Memory B cell (primary cell): ENCODE measurements at places on chromosomes 11 and 22.
A peak's percentile ranks its signal among the peaks of the same experiment; 100 is the strongest.

DNA sequence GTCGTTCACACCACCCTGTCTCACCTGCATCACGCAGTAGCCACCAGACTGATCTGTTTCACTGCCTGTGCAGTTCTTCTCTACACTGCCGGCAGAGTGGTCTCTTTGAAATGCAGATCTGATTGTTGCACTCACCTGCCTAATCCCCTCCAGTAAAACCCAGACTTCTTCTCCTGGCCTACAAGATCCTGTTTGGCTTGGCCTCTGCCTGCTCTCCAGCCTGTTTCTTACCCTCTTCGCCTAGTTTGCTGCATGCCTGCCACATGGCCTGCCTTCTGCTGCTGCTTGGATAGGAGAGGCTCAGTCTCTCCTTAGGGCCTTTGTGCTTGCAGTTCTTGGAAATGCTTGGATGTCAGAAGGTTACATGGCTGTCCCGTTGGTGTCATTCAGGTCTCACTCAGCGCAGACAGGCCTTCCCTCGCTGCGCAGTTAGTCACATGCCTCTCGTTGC, 42.0 kb downstream of the PACS1 start:
- no peak for DNase-seq

DNA sequence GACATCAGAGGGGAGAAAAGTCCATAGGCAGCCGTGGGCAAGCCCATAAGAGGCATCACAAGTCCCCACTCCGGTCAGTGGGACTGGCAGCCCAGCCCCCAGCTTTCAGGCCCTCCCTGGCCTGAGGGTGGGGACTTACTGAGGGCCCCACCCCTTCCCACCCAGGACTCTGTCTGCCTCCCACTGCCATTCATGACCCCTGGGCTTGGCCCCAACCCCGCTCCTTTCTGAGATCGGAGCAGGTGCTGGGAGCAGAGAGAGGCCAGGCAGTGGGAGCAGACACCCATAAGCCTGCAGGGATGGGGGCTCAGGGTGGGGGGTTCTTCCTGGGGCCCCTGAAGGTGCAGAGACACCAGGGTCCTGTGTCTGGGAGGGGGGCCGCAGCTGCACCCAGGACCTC, 5.1 kb downstream of the UPK2 start:
- no peak for DNase-seq

- DNase-seq: no peak
Observed at GRCh38 chr11:110785398-110785797, 73.2 kb upstream of the ARHGAP20 start.

DNA sequence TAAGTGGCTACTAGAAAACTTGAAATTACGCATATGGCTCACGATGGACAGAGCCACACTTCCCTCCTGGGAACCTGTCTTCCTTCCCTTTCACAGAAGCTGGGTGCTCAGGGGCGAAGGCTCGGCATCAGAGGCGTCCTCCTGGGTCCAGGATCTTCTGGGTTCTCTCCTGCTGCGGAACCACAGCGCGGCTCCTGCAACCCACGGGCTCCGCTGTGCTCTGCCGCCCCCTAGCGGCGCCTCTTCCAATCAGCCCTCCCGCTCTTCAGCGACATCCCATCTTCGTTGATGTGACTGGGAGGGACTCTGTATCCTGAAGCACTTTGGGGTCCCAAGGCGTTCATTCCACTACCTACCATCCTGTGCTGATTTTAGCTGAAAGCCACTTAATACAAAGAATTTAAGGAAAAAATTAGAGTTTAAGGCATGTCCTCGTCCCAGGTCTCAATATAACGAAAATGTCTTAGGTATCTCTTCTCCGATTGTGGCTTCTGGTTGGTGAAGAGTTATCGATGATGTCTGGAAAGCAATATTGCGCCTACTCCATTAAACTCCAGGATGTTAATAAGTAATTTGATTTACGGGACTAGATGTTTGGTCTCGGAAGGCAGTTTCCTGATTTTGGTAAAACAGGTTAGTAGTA, 14.8 kb upstream of the RPS3 start:
- peak; percentile 75 for DNase-seq

DNA sequence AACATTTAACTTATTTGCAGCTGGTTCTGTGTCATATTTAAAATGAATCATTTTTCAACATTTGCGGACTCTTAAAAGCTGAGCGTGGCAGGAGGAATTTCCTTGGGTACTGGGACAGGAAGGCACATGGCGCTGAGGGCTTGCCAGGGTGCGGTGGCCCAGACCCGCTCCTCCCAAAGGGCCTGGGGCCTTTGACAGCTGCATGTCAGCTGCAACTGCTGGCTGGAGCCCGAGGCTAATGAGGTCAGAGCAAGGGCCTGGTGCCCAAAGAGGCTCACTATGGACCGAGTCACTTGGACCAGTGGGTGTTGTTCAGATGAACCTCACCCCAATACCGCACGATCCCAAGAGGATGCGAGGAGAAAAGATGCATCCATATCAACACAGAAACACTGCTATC, 326.9 kb downstream of the CTTN start:
- DNase-seq: no peak

- DNase-seq: no peak
Observed at GRCh38 chr11:79486242-79486984, 45.6 kb upstream of the TENM4 start.

- DNase-seq: no peak
Observed at GRCh38 chr22:35322893-35323292, 23.2 kb downstream of the TOM1 start.

DNA sequence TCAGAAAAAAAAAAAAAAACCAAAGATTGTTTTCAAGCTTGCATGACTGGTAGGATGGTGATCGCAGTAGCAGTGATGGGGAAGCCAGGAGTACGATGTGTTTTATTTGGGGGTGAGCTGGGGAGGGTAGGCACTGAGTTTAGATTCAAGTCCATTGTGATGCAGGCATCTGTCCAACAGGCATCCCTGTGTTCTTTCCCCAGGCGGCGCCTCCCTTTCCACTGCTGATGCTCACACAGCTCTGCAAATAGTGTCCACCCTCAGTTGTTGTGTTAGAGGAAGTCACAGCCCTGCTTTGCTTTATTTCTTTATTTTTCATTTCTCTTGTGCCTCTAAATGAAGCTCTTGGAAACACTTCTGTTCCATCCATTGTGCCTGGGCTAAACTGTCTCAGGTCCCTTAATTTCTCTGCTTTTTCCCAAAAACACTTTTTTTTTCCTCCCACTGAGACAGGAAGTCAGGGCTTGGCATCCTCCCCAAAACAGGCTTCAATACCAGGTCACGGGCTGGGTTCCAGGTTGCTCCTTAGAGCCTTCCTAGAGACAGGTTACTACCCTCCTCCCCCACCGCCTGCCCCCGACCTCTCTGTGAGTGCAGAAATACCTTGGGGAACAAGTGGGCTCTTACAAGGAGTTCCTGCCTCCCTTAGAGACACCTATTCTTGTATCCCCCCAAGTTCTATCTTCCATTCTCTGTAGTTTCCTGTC, 38.6 kb upstream of the HSPA8 start:
- no peak for DNase-seq

GRCh38 chr11:116544721-116545120, 228.1 kb downstream of the BUD13 start:
- no peak for DNase-seq

GRCh38 chr11:100805506-100806199, 118.6 kb downstream of the ARHGAP42 start:
- no peak for DNase-seq

DNA sequence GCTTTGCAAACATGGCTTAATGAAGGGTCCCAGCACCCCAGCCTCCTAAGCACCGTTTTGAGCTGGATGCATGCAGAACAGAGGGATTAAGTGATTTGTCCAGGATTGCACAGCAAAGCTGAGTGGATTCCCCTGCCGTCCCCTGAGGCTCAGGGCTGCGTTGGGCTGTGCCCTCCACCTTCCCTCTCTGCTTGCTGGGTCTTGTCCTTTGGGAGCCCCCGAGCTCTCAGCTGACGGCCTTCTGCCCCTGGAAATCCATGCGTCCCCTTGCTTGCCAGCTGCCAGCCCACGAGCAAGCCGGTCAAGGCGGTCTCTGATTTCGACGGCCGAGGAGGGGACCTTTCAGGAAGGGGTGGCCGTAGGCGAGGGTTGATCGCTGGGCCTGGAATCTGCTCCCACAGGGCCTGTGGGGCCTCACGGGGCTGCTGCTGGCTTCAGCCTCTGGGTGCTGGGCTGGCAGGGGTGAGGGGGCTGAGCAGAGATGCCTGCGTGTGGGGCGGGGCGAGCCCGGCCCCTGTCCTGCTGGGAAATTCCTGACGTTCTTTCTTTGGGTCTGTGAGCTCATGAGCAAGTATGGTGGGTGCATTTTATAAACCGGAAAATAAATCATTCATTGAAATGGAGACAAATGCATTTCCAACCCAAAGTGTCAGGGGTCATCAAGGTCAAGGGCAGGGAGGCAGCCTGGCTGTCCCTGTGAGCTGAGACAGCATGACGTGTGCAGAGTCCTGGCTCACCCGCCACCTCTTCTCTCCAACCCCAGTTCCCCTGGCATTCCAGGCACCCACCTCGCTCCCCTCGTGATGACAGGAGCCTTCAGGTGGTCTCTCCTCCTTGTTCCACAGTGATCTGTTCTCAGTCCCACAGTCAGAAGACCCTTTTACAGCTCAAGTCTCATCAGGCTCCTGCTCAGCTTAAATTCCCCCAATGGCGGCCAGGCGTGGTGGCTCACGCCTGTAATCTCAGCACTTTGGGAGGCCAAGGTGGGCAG, 28.1 kb downstream of the FGF4 start:
- DNase-seq: no peak

GRCh38 chr11:43789700-43790443, 90.8 kb upstream of the ALKBH3 start:
- DNase-seq: no peak

DNA sequence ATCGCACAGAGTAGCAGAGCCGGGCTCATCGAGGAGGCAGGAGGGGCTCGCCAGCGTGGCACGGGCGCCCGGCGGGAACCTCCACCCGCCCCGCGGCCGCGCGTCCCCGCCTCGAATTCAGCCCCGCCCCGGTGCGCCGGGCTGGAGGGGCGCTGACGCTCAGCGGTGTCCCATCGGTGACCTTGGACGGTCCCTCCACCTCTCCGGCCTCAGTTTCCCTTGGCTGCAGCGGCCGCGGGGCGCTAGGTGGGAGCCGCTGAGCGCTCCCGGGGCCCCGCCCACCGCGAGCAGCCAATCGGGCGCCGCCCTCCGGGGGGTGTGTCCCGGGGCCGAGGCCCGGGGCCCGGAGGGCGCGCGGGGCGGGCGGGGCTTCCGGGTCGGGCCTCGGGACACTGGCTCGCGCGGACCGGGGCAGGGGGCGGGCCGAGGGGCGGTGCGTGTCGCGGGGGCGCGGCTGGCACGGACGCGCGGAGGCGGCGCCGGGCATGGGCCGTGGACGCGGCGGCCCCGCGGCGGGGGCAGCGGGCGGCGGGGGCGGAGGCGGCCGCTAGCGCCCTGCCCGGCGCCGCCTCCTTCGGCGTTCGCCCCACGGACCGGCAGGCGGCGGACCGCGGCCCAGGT, at the start of gene PPARA:
Gene PPARA, plus strand, starts transcription at position 493 of the 621 bp plus-strand sequence. CDS start 47,858 bp downstream, outside the sequence.
- DNase-seq: peak; percentile 83

- no peak for DNase-seq
Observed at GRCh38 chr11:1781593-1781975, 17.9 kb upstream of the CTSD start.

GRCh38 chr22:42190274-42190673, 59.7 kb upstream of the CYP2D6 start:
- no peak for DNase-seq

DNA sequence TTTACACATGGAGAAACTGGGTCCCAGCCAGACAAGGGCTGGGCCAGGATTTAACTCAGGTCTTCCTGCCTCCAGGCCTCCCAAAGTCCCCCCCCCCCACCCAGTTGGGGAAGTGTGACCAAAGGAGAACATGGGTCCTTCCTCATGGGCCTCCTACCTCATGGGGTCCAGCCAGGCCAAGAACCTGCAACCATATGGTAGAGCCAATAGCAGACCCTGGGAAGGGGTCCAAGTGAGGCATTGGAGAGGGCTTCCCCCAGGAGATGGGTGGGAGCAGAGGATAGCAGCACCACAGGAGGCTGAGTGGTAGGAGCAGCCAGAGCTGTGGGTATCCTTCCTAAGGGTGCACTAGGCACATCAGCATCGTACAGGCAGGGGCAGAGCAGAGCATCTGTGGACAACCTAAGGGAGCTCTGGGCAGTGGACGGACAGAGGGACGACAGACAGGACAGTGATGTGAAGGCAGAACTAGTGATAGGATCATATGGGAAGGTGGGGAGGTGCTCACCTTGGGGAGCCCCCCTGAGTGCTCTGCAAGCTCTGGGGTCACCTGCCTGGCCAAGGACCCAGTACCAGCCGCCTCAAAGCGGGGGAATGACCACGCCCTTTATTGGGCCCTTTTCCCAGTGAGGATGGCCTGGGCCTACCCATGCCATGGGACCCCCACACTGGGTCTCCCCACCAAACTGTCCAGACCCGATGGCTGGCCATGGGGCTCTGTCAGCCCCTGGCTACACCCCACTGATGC, 4.5 kb downstream of the ARVCF start:
- no peak for DNase-seq

DNA sequence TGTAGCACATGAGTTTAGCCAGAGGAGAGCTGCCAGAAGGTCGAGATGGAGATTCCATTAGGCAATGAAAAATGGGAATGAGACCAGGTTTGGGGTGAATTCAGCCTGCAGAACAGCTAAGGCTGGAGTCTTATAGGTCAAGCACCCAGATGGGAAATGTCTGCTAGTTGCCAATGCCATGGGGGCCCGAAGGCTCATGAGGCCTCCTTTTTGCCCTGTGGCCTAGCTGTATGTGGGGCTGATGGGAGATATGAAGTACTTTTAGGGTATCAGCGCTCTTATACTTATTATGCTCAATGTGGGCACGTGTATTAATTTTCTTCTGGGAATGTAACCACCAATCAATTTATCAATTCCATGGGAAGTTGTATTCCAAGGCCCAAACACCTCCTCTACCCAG, 8.7 kb downstream of the PPFIBP2 start:
- no peak for DNase-seq

- DNase-seq: no peak
Observed at GRCh38 chr11:45045683-45046471, 95.2 kb upstream of the TP53I11 start.

DNA sequence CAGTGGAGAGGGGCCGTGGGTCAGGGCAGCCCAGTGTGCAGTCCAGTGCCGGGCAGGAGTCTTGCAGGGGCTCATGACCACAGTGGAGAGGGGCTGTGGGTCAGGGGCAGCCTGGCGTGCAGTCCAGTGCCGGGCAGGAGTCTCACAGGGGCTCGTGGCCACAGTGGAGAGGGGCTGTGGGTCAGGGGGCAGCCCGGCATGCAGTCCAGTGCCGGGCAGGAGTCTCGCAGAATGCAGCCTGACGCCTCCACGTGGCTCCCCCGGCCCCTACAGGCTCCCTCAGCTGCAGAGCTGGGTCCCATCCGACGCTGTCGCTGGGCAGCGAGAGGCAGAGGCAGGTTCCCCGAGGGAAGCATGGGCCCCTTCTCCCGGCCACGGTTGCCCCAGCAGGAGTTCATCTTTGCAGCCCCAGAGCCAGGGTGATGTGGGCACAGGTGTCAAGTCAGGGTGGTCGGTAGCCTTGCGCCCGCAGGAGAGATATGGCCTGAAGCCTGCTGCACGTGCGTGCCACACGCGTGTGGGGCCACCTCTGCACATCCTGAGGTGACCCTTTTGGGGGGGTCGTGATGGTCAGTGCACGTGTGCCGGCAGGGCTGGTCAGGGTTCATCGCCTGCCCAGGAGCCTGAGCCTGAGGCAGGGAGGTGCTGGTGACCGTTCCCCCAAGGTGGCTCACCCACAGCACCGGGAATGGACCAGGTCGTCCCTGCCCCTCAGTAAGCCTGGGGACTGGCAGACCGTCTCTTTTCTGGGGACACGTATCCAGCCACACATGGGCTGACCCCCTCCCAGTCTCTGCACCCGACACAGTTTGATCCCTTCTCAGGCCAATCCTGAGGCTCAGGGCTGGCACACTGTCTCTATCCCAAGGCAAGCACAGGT, 2.9 kb downstream of the IFITM5 start:
- DNase-seq: no peak

- DNase-seq: no peak
Observed at GRCh38 chr11:122976734-122977469, 4.7 kb downstream of the BSX start.
